Glomerular endothelial cell (primary cell): ENCODE measurements at places on chromosomes 3 and 15. TPM values are rescaled to one million over a fixed set of nuclear protein-coding genes. Genes with fewer than 3 reads are reported as not detected.

- no peak for DNase-seq
Measured at GRCh38 chr15:28094732-28095521, 4.2 kb downstream of the OCA2 start.

- DNase-seq = no peak
Measured at GRCh38 chr3:172929451-172929850, 178.9 kb downstream of the ECT2 start.

DNA sequence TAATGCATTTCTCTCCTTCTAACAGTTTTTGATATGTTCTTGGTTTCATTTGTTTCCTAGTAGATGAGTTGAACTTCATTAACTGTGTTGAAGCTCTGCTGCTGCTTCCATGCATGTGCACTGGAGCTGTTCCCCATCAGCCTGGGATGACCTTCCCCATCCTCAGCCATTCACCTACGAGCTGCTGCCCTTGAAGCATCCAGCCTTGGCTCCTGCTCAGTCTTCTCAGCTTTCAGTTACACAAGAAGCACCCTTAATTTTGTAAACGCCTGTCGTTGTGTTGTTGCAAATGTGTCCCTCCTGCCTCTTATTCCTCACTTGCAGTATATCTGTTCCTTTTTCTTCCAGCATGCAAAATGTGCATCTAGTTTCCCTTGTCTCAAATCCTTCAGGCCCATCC, 8.5 kb upstream of the ZXDC start:
- DNase-seq = no peak

- DNase-seq = no peak
Measured at GRCh38 chr3:24135280-24135679, 190.2 kb downstream of the NR1D2 start.

- no peak for DNase-seq
Measured at GRCh38 chr15:55518009-55518408, 10.0 kb upstream of the DNAAF4 start.

- DNase-seq = no peak
Measured at GRCh38 chr15:33068007-33068481, 126.5 kb downstream of the FMN1 start.

- no peak for DNase-seq
Measured at GRCh38 chr3:185701611-185702261, 115.6 kb downstream of the SENP2 start.

DNA sequence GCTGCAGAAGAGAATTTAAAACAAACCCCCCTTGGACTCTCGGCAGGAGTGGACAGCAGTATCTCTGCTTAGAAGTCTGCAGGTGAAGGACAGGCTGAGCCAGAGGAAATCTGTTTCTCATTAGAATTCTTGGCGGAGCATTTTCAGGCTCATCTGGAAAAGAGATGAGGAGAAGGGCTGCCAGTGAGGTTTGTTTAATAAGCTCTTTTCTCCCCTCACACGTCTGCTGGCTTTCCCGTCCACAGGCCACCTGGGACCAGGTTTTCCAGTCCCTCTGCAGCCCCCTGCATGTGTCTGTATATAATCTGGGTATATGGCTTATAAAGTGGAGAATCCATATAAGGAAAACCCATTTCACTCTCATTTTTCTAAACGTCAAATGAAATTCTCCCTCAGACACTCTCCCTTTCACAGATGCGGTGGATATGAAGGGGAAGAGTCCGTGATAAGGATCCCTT, 155.4 kb upstream of the TPM1 start:
- no peak for DNase-seq

- no peak for DNase-seq
Measured at GRCh38 chr3:123733805-123734526, 149.1 kb upstream of the HACD2 start.

- no peak for DNase-seq
Measured at GRCh38 chr3:41274944-41275668, 75.8 kb downstream of the CTNNB1 start.

GRCh38 chr15:59636184-59636583, 21.1 kb downstream of the GTF2A2 start:
- no peak for DNase-seq

- DNase-seq = no peak
Measured at GRCh38 chr3:153889905-153890334, 231.3 kb upstream of the ARHGEF26 start.

- DNase-seq = no peak
Measured at GRCh38 chr3:5227812-5228211, 40.3 kb downstream of the EDEM1 start.

- no peak for DNase-seq
Measured at GRCh38 chr15:90154861-90155626, 46.1 kb upstream of the SEMA4B start.

- no peak for DNase-seq
Measured at GRCh38 chr3:20136231-20136630, 49.8 kb downstream of the SGO1 start.

DNA sequence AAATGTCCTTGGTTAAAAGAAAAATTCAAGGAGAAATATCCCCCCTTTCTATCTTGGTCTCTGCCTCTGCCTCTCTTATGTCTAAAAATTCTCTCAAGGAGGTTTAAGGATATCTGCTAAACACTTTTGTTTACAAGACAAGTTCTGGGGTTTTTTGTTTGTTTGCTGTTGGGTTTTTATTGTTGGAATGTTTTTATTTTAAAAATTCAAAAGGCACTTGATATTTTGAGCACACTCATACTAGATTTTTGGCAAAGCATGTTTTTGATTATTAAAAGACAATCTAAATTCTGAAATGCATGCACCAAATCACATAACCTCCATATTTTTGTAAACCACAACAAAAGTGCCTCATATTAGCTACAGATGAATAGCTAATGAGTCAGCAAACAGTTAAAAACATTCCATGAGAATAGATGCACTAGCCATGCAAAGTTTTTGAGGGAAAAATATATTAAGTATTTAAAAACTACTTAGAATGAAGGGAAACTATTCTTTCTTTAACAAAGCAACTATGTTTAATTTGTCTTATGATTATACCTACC, 84.6 kb downstream of the ZBTB20 start:
- DNase-seq = no peak

GRCh38 chr3:177026505-177027277, 170.6 kb downstream of the TBL1XR1 start:
- no peak for DNase-seq

DNA sequence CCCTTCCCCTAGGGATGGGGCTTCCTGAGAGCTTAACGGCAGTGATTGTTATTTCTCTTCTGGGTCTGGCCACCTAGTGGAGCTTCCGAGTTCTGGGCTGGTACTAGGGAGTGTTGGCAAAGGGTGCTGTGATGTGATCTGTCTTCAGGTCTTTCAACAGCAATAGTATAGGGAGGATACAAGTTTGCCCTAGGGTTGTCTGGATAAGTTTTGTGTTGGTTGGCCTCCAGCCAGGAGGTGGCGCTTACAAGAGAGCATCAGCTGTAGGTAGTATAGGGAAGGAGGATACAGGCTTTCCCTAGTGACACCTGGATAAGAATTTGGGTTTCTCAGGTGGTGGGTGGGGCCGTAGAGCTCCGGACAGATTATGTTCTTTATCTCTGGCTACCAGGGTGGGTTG, 19.2 kb upstream of the CPOX start:
- DNase-seq = no peak

DNA sequence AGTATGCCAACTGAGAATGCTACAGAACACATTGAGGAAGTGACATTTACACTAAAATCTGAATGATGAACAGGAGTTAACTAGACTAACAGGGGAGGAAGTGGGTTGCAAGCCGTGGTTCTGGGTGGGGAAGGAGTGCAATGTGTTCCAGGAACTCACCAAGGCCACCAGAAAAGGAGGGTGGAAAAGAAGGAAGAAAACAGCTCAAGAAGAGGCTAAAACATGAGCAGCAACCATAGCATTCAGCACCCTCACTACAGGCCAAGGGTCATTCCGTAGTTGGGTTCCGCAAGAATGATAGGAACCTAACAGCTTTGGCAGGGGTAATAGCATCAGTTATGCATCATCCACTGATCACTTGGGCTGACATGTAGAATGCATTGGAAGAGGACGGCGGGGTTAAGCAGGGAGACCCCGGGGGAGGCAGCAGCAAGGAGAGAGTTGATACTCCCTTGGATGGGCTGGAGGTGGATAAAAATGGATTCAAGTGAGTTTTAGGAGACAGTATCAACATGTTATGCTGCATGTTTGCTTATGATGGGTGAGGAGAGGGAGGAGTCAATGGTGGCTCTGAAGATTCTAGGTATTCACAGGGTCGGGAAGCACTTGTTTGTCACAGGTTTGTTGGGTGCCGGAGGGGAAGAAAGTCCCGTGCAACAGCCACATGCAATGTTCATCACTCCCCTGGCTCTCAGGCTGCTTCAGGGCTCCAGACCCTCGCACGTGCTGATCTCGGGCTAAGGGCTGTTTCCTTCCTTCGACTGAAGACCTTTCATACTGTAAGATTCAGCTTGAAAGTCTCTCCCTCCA, 53.2 kb downstream of the LIPC start:
- DNase-seq = no peak

- DNase-seq = no peak
Measured at GRCh38 chr3:99471353-99472323, 166.8 kb upstream of the COL8A1 start.

DNA sequence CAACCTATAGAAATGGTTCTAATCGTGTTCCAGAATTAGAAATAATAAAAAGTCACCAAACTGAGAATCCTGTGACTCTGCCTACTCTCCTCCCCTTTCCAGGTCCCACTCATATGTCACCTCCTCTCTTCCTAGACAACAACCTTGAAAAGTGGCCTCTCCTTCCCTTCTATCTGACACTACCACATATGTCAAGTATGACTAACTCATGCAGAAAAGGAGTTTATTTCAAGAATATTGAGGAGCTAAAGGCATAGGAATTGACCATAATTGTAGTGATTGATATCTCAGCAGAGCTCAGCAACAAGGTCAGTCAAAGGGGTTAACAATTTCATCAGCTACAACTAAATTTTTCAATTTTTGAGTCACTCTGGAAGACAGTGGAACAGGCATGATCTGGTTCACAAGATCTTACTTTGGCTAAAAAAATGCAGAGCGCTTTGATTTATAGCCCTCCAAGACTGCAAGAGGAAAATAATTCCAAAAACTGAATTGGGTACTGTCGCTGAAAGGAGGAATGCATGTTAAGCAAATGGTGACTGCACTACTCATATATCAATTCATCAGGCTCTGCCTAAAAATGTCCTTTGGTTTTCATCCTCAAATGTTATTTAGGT, 160.6 kb upstream of the ARHGEF26 start:
- no peak for DNase-seq

GRCh38 chr3:177960722-177961121, 575.5 kb upstream of the KCNMB2 start:
- no peak for DNase-seq

- no peak for DNase-seq
Measured at GRCh38 chr3:23051240-23052140, 151.6 kb upstream of the UBE2E2 start.

Gene SLC24A5
- total RNA-seq = not detected in 2 replicates

Gene TRIM42
- not detected in 2 replicates for total RNA-seq

Gene ATP13A4
- 0.34 TPM in 1 of 2 replicates, not detected in the other for total RNA-seq

Gene GOLGA6L2
- total RNA-seq = not detected in 2 replicates

Gene CYP1A2
- not detected in 2 replicates for total RNA-seq

Gene PLA2G4D
- total RNA-seq = not detected in 2 replicates
